Stimulated activated CD4-positive, alpha-beta T cell treated with anti-CD3 and anti-CD28 coated beads, Interleukin-2, amount 100 ng/mL, for 24 hours (primary cell): ENCODE measurements at places on chromosomes 16 and 17.

DNA sequence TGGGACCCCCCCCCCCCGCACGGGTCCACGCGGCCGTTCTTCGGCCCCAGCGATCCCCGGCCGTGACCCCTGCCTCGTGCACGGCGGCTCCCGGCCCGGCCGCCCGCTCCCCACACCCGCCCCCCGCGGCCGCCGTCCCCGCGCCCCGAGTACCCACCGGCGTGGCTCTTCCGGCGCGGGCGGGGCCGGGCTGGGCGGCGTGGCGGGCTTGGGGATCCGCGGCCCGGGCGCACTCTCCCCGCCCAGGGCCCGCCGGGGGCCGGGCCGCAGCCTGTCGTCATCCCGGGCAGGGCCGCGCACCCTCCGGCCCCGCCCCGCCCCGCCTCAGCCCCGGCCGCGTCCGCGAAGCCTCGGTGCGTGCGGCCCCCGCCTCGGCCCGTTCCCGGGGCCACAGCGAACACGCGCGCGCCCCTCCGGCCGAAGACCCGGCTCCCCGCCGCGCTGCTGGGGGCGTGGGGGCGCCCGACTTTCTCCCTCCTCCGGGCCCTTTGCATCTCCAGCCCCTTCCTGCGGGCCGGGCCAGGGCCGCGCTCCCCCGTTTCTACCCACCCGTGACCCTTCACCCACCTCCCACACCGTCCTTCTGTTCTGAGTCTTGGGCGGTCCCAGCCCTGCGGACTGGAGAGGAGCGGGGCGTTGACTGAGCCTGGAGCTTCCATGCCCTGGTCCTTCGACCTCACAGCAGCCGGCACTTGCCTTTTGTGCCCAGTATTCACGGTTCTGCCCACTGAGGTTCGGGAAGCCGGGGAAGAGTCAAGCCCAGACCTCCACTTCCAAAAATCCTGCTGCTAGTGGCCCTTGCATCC lies 840 bp downstream of the MYO1C start:
- DNase-seq: peak; percentile 68

- DNase-seq: no peak
Observed at GRCh38 chr16:49502136-49502881, 128.7 kb downstream of the C16orf78 start.

DNA sequence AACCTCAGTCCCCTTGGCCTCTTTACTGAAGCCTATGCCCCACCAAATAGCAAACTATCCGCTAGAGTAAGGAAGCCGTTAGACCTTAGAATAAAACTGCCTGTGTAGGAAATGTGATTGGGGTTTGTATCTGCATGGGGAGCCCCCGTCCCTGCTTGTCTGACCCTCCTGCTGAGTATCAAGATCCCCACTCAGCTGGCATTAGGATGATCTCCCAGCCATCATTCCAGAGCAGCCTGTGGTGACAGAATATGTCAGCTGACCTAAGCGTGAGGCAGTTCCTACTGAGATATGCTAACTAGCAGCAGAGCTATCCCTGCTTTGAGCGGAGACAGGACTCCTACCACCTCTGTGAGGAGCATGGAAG lies 645 bp upstream of the GFOD2 start:
- peak; percentile 23 for DNase-seq

GRCh38 chr16:87240211-87241136 lies 76.7 kb downstream of the C16orf95 start:
- no peak for DNase-seq

DNA sequence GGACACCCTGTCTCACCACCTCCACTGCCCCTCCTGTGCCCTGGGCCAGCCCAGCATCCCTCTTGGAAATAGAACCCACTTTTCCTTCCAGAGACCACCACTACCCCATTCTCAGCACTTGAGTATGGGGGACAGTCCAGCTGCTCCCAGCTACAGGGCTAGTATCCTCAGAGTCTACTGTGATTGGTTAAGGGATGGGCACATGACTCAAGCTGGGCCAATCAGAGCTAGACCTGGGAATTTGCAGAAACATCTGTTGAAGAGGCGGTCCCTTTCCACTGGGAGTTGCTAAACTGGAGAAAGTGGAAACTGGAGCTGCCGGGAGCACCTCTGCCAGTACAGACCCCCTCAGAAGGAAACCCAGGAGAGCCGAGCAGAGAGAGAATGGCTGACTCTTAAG lies 156.6 kb downstream of the GSG1L start:
- DNase-seq: no peak

GRCh38 chr17:82913304-82914043 lies 73.7 kb upstream of the ZNF750 start:
- no peak for DNase-seq
